SHP77 (cell line): ENCODE measurements at places on chromosomes 6 and 20.

DNA sequence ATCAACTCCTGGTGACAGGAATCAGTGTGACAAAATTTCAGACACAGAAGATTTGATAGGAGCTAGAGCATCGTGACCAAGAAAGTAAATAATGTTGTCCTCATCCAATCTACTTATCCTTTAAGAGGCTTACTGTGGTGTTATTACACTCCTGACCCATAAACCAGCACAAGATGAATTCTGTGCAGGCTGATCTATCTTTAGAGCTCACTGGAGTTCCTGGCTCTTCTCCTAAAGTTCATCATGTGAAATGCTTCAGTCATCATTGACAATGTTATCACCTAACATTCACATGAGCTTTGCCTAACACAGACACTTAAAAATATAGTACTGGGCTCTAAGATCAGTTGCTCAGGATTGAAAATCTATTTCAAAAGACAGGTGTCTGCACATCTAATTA, 271.0 kb upstream of the HSF2 start:
- DNase-seq: no peak

- DNase-seq: no peak
Measured at GRCh38 chr6:43636308-43636659, 644 bp downstream of the MAD2L1BP start.

DNA sequence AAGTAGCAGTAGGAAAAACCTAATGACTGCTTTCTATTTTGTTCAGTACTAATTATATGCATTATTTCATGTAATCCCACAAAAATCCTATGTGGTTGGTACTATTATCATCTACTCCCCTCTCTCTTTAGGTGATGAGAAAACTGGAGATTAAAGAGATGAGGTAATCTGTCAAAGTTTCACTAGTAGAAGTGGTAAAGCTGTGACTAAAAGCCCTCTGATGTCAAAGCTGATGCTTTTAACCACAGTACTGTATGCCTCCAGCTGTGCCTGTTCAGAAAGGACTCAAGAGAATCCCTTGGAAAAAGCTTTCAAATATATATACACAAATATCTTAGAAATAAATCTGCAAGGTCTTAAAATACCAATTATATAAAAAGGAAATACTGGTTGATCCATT, 38.0 kb downstream of the PHIP start:
- no peak for DNase-seq

GRCh38 chr6:122778985-122779661, 393 bp upstream of the FABP7 start:
- DNase-seq: no peak

- no peak for DNase-seq
Measured at GRCh38 chr6:403659-404655, 12.4 kb downstream of the IRF4 start.

DNA sequence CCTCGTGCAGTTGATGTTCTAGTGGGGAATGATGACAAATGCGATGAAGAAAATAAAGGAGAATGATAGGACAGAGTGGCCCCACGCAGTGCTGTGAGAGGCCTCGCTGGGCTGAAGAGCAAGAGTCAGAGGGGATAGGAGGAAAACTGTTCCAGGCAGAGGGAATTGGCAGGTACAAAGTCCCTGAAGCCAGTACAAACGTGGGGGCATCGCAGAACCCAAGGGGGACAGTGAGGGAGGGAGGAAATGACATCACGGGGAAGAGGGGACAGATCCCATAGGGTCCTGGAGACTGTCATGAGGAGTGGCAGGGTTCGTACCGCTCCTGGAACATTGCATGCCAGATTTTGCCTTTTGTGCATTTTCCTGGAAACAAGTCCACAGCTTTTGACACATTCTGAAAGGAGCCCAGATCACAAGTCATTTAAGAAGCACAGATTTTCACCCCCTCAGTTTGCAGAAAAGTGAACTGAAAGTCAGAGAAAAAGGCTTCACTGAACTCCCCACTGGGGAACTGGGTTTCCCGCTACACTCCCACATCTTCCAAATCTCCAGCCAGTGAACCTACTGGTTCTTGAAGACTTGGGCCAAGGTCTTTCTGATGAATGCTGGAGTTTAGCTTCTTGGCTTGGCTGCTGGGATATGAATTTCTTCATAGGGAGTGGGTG, 77.0 kb downstream of the SULF2 start:
- DNase-seq: no peak

DNA sequence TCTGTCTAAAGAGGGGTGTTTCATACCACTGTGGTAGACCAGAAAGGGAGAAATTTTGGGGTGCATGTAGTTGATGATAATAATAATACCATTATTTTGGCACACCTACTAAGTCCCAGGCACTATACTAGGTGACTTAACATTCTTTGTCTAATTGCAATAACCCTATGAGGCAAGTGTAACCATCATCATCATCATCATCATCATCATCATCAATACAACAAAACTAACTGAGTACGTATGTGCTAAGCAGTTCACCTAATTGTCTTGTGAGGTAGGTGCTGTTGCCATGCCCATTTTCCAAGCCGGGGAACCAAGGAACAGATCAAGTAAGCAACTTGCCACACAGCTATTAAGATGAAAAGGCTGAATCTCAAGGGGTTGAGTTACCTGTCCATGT, 2.6 kb upstream of the PACSIN1 start:
- DNase-seq: no peak

GRCh38 chr6:56347526-56347925, 100.1 kb upstream of the COL21A1 start:
- no peak for DNase-seq

DNA sequence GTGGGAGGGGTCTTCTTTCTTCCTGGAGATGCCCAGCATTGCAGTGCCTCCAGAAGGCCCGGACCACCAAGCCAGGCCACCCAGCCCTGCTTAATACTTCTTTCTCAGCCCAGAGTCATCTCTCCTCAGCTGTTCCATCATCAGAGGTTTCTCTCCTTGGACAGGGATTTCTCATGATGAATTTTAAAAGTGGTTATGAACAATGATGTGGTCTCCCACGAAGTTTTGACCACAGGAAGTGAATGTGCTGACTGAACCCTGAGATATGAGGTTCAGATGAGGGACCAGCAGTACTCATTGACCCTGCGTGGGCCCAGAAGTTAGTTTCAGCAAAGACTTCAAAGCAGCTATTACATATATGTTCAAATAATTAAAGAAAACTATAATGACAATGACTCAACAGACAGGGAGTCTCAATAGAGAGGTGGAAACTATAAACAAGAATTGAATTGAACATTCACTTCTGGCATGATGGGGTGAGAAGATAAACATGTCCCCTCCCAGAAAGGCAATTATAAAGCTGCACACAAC, 114.5 kb upstream of the SLC22A16 start:
- DNase-seq: no peak

DNA sequence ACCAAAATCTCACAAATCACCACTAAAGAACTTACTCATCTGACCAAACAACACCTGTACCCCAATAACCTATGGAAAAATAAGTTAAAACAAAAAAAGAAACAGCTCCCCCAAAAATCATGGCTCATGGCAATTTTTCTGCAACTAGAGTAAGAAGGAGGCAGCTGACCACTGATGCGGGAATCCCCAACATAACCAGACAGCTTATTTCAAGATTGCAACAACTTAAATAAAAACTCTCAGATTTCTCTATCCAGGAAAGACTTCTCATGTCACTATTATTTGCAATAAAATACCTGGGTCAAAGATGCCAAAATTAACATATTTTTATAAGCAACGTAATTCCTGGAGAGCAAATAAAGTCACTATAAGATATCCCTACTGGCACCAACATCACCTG, 128.1 kb upstream of the LY86 start:
- DNase-seq: no peak

DNA sequence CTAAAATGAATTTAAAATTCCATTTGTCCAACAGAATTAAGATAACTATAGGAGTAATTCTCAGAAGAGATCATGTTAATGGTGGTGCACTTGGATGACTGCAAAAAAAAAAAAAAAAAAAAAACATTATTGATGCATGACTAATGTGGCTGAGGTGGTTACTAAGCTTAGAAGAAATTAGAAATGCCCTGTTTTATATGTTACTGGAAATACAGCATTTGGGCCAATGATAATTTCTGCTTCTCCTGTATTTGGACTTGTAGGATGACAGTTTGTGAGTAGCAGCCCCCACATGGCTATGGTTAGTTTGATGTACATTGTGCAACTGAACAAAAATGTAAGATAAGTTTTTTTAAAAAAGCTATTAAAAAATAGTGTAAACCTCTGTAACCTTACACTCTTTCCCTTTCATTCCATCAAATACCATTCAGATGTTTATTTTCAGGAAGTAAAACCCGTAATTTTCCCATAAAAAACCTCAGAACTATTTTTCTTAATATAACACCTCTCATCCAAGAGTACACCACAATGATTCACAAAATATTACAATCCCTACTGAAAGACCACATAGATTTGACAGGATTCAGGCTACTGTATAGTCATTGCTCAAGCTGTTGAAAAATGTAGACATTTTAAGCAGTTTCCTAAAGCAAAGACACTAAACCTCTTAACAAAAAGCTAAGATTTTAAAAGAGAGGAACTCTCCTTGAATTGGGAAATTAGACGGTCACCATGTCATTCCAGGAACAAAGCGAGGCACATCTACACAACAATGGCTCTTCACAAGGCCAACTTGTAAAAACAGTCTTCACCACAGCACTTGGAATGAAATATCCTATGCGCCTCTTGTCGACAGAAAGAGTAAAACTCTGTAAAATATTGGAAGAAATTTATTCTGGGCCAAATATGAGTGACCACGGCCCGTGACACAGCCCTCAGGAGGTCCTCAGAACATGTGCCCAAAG, 83.0 kb downstream of the WDR27 start:
- no peak for DNase-seq

DNA sequence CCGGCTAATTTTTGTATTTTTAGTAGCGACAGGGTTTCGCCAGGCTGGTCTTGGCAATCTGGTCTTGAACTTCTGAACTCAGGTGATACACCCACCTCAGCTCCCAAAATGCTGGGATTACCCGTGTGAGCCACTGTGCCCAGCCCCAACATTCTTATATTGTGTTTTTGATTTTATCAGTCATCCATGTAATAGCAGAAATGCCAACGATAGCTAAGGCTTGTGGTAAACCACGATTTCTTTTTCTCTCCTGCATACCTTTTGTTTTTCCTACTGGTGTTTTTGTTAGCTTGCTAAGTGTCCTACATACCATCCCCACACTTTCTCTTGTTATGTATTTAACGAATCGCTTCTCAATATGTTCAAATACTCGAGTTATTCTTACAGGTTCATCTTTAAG, 12.1 kb downstream of the PHACTR2 start:
- DNase-seq: no peak

GRCh38 chr6:28920281-28920680, 3.5 kb downstream of the TRIM27 start:
- no peak for DNase-seq

DNA sequence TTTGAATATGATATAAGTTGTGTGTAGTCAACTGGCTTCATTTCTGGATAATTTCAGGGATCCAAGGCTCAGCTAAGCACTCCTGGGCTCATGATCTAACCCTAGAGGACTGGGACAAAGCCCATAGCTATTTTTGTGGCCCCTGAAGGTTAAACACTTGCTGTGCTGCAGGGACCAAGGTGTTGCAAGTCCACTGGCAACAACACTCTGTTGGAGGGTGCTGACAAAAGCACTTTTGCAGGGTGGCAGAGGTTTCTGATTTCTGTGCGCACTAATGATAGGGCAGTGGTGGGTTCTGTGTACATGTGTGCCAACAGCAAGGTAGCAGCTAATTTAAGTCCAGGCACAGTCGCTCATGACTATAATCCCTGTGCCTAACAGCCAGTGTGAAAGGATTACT, 445.3 kb upstream of the SYNCRIP start:
- DNase-seq: no peak

GRCh38 chr20:22559711-22560318, 24.6 kb downstream of the FOXA2 start:
- DNase-seq: no peak

- DNase-seq: no peak
Measured at GRCh38 chr20:51156041-51156982, 133.4 kb upstream of the KCNG1 start.

DNA sequence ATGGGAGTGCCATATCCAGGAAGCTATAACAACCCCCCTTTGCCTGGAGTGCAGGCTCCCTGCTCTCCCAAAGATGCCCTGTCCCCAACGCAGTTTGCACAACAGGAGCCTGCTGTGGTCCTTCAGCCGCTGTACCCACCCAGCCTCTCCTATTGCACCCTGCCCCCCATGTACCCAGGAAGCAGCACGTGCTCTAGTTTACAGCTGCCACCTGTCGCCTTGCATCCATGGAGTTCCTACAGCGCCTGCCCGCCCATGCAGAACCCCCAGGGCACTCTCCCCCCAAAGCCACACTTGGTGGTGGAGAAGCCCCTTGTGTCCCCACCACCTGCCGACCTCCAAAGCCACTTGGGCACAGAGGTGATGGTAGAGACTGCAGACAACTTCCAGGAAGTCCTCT, 56.7 kb upstream of the TMEM181 start:
- DNase-seq: no peak

GRCh38 chr20:49186535-49187329, 1.4 kb downstream of the STAU1 start:
- DNase-seq: no peak

- no peak for DNase-seq
Measured at GRCh38 chr6:73491377-73491776, 29.5 kb downstream of the EEF1A1 start.

GRCh38 chr6:88855541-88856147, 107.8 kb downstream of the RNGTT start:
- DNase-seq: peak; percentile 36

GRCh38 chr6:83853178-83854000, at the start of gene RIPPLY2:
Gene RIPPLY2 (plus strand): TSS chr6:83853360. CDS start chr6:83853417, 57 bp downstream.
- DNase-seq: peak; percentile 73

DNA sequence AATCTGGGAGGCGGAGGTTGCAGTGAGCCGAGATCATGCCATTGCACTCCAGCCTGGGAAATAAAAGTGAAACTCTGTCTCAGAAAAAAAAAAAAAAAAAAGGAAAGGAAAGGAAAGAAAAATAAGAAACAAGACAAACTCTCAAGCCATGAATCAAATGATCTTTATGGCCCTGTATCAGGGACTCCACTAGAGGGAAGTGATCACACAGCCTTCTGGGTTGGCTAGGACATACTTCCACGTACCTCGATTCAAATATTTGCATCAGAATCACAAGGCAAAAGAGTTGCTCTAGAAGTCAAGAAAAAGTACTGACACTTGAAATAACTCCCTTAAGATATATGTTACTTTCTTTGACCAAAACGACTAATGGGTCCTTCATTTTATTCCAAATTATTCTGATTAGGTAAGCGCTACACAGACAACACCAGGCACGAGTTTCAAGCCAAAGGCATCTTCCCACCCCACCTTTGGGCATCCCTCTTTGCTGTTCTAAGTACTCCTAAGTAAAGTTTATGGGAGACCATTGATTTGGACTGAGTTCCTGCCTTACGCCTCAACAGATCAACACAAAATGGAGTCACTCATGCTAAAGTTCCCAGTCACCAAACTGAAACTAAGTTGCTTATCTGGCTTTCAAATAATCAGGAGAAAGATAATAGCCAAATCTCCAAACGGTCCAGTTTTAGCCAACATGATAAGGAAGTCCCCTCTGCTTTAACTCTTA, 77.5 kb upstream of the NT5E start:
- no peak for DNase-seq

DNA sequence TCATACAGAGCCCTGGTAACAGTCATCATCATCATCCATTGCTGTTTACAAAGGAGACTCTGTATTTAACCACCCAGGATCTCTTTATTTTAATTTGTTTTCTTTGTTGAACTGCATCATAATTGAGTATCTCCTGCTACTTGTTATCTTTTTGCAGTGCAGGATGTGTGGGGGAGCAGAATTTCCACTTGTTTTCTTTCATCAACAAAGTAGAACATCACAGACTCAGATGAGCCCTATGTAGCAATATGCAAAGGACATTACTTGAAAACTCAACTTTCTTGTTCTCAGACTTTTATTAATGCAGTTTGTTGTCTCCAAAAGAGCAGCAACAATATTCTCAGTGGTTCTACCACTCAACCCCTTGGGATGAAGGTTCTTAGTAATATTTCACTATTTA, 38.7 kb upstream of the IPCEF1 start:
- DNase-seq: no peak
